ENCODE measurements at places on chromosomes 13 and 19.

- no peak for DNase-seq
Observed at GRCh38 chr19:2415281-2415972, 12.0 kb downstream of the TIMM13 start.

DNA sequence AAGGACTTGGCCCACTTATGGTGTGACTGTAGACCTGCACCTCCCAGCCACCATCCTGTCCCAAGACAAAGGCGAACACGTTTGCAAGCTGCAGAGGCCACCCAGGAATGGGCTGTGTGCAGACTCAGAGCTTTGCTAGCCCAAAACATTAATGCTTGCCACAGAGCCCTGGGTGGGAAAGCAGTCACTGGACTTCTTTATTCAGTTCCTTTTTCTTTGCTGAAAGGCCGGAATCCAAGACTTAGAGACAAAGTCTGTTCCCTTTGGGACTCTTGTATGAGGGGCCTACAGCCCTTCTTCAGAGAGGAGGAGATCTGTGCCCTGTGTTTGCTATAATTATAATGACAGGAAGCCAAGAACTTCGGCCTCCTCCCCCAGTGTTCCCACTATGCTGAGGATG, 167.8 kb downstream of the DLEU7 start:
- no peak for DNase-seq

GRCh38 chr13:45783346-45784043, 68.1 kb downstream of the SIAH3 start:
- DNase-seq: no peak

DNA sequence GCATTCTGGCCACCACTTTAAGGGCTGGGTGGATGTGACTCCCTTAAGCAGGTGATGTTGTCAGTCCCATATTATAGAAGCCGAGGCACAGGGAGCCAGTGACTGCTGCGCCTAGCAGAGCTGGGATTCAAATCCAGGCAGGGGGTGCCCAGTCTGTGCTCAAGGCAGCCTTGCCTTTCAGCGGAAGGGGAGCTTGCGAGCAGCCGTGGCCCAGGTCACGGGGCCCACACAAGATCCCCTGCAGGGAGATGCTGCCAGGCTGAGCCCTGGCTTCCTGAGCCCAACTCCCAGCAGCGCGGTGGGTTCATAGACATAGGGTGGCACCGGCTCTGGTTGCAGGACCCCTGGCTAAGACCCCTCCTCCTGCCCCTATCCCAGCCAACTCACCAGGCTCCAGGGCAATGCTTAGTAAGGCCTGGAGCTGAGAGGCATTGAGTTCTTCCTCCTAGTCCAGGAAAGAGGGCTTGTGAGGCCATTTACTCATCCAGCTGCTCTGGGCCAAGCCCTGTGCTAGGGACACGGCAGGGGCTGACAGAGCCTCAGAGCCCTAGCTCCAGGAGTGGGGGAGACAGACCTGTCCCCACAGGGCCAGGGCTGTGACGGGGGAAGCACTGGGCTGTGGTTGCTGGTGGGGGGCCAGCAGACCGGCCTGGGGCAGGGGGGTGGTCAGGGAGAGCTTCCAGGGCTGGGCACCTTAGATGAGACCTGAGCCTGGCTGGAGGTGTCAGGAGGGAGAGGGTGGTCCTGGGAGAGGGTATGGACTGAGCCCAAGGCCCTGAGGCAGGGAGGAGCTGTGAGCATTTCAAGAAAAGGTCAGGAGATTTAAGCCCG, 9.6 kb downstream of the CAPN12 start:
- no peak for DNase-seq

- DNase-seq: peak; percentile 10
Observed at GRCh38 chr13:65292488-65292901, 1937.6 kb downstream of the PCDH9 start.

GRCh38 chr19:7478843-7479227, 10.0 kb downstream of the PEX11G start:
- no peak for DNase-seq

- DNase-seq: no peak
Observed at GRCh38 chr19:1416014-1416841, 8.8 kb downstream of the DAZAP1 start.

- DNase-seq: no peak
Observed at GRCh38 chr13:91305652-91306051, 41.8 kb upstream of the MIR17HG start.

- DNase-seq: no peak
Observed at GRCh38 chr19:19113040-19113626, 25.1 kb downstream of the TMEM161A start.

DNA sequence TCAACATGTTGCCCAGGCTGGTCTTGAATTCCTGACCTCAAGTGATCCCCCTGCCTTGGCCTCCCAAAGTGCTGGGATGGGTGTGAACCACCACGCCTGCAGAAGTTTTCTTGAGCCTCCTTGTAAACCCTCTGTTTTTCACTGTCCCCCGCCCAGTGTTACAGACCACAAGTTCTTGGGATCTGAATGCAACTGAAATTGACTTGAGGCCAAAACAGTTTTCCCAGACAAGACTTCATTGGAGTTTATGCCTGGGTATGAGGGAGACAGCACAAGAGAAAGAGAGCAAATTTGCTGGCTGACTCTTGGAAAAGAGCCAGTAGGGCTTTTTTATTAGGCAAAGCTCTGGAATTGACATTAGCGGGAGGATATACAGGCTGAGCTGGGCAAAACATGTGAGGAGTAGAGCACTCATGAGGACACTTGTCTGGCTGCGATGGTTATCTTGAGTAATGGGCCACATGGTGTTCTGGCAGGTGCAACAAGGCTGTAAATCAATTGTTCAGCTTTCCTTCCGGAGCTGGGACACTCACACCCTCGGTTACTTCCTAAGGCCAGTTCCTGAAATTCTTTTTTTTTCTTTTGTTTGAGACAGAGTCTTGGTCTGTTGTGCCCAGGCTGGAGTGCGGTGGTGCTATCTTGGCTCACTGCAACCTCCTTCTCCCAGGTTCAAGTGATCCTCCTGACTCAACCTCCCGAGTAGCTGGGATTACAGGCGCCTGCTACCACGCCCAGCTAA, 12.7 kb upstream of the HNRNPL start:
- DNase-seq: no peak

GRCh38 chr19:15122331-15123030, 15.3 kb downstream of the SYDE1 start:
- no peak for DNase-seq

- no peak for DNase-seq
Observed at GRCh38 chr13:32297206-32297605, 18.0 kb downstream of the ZAR1L start.

- DNase-seq: no peak
Observed at GRCh38 chr13:79307866-79308298, 98.2 kb downstream of the RBM26 start.

DNA sequence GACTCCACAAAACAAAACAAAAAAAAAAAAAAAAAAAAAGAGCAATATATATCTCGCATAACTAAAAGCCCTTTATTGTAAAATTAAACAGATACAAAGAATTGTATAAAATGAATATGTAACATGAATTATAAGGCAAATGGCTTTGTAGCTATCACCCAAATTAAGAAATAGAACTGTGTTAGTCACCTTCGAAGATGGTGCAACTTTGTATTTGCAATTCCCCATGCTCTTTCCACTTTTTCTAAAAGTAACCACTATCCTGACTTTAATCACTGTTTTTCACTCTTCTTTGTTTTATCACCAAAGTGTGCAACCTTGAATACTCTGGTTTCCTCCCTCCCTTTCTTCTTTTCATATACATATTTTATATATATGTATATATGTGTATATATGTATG, 57.1 kb upstream of the HTR2A start:
- no peak for DNase-seq

GRCh38 chr13:40508127-40508526, 158.3 kb downstream of the FOXO1 start:
- DNase-seq: no peak

DNA sequence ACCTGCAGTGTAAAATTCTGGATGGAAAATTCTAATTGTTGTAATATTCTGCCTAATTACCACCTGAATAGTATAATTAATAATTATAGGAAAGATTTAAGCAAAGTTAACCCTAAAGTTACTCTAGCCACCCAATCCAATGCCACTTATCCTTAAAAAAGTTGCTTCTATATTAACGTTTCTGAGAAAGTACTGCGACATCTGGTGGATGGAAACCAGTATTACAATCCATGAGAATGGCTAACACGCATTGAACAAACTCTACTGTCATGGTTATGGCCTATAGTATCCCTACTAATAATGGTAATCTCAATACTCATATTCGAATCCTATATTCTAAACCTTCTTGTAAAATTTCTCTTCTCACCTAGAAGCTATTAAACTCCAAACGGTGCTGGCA, 1551.8 kb downstream of the SLITRK1 start:
- no peak for DNase-seq

DNA sequence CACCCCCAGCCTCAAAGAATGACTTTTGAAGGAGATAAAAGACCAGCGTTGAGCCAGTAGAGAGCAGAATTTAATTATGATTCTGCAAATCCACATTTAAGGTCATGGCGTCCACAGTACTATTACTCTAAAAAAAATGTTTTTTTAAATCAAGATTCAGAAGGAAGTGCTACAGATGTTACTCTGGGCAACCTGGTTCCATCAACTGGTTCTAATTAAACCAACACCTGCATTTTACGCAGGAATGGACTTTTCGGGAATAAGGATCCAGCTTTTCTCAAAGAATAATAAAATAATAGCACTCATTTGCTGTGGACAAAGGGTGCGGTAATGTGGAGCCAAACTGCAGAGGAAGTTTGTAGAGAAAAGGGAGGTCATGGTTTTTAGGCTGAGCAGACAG, 62.9 kb upstream of the IPO5 start:
- DNase-seq: no peak

GRCh38 chr19:7860714-7861618, 13.2 kb downstream of the PRR36 start:
- DNase-seq: no peak

DNA sequence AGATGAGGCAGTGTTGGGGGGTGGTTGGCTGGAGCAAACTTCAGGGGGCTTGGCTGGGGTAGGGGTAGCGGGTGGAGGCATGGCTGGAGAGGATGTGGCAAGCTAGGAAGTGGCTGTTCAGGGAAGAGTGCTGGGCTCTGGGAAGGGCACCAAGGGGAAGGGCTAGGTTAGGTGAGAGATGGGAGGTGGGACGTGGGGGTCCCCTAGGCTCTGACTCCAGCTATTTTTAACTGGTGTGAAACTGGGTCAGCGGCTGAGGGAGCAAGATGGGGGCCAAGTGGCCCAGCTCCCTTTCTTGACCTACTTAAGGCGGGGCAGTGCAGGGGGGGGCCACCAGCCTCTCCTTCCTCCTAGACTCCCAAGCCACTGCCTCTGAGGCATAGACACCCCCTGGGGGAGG, 7.3 kb downstream of the KCNC3 start:
- DNase-seq: no peak

GRCh38 chr13:35718084-35718483, 241.6 kb upstream of the MAB21L1 start:
- DNase-seq: no peak

- no peak for DNase-seq
Observed at GRCh38 chr19:17902701-17903100, 30.1 kb upstream of the CCDC124 start.

- DNase-seq: no peak
Observed at GRCh38 chr13:110555601-110556223, 5.8 kb downstream of the RAB20 start.

- DNase-seq: no peak
Observed at GRCh38 chr19:17888260-17888659, 16.5 kb downstream of the SLC5A5 start.

DNA sequence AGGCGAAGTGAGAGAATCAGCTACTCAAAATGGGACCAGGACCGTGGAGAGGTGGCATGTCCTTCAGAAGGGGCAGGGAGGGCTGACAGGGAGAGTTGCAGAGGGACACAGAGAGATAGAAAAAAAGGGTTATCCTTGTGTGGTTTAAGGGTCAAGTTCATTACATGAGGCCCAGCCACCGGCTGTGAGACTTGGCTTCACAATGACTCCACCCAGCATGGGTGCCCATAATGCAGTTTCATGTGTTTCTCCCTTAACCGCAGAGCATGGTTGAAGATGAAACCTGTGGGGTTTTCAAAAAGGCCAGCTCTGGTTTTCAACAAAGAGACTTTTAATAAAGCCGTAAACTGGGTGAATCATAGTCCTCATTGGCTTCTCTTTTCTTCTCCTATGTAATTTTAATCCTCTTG, 164.6 kb downstream of the KLF5 start:
- no peak for DNase-seq

GRCh38 chr19:55398200-55398925, 9.2 kb downstream of the UBE2S start:
- no peak for DNase-seq

DNA sequence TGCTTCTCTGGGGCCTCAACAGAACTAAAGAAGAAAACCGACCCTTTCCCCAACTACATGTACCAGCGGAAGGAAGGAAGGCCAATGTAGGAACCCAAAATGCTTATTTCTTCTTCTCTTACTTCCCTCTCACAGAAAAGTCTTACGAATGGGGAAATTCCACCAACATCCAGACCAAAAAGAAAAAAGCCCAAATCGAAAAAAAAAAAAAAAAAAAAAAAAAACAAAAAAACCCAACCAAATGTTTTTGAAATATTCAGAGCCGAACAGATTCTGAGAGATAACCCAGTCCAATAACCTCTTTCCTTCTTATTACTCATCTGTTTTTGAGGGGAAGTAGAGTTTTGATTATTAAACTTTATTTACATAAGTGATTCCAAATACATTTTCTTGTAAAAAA, 3.9 kb downstream of the PPM1N start:
- no peak for DNase-seq

- no peak for DNase-seq
Observed at GRCh38 chr13:30318026-30318425, 10.7 kb upstream of the KATNAL1 start.
